GF-D8 (cell line): ENCODE measurements at places on chromosomes 2 and 18.

- DNase-seq: no peak
Measured at GRCh38 chr18:23306822-23307221, 146.3 kb upstream of the RIOK3 start.

DNA sequence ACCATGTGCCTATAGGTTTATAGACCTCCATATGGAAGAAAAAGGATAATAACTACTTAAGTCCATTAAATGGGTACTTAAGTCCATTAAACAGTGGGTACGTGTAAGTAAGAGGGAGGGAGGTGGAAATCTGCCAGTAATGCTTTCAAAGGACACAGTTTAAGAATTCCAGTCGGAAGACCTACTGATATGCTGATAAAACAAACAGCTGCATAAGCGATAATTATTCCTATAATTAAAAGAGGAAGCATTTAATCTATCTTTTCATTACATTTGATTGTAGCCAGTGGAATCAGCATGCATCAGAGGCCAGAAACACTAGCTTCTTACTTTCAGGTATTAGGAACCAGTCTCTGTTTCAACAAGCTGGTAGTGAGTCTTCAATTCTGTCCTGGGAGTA is 96.4 kb upstream of the DDX18 start:
- no peak for DNase-seq

DNA sequence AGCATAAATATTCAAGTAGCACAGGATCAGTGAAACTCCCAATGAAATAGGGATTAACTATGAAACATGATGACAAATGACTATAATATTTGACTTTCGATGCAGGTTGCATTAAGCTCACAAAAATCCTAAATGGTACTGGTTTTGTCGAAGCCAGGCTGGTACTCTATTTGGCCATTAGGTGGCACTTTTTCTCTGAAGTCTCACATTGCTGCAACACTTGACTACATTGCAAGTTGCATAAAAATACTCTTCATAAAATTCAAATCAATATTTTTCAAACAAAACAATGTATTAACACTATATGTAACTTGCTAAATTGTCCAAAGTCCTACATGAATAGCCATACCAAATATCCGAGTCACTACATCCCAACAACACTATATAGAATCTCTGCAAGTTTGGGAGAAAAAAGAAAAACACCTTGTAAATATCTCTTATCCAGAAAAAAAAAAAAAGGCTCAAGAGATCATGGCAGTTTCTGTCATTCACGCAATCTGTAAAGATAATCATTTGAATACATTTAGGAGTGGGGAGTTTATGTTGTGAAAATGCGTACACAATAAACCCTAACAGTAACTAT is 9.5 kb downstream of the RTTN start:
- DNase-seq: no peak

GRCh38 chr2:231614559-231615057 is 21.9 kb downstream of the TEX44 start:
- peak; percentile 54 for DNase-seq

- DNase-seq: no peak
Measured at GRCh38 chr2:119156891-119157773, 1.4 kb downstream of the C1QL2 start.

- DNase-seq: no peak
Measured at GRCh38 chr2:182754231-182754630, 38.2 kb downstream of the DNAJC10 start.

- DNase-seq: no peak
Measured at GRCh38 chr18:36628435-36629137, 200.2 kb downstream of the TPGS2 start.
